GM23248 (cell line): ENCODE measurements at places on chromosomes 13 and 19. TPM values are rescaled to one million over a fixed set of nuclear protein-coding genes. Genes with fewer than 3 reads are reported as not detected.

RFPL4AL1 gene
- total RNA-seq: not detected in 2 replicates

TMEM150B gene
- not detected in 2 replicates for total RNA-seq

FOSB gene
- total RNA-seq: 11.9 and 16.1 TPM in 2 replicates

SAMD4B gene
- 71.9 and 87.1 TPM in 2 replicates for total RNA-seq

ZNF90 gene
- total RNA-seq: 1.8 and 3.0 TPM in 2 replicates

ANGPTL8 gene
- total RNA-seq: 1.7 TPM in 1 of 2 replicates, not detected in the other

ZNF135 gene
- 5.1 and 6.4 TPM in 2 replicates for total RNA-seq

- no peak overlapping the region for H3K27ac ChIP-seq
- H3K27me3 ChIP-seq: no peaks in the 10 kb centered on the region
- no peak overlapping the region for H3K4me3 ChIP-seq
- DNase-seq: no peak
These were observed 2.4 kb downstream of the AURKC start for GRCh38 chr19:57233207-57233606.

- no peak overlapping the region for H3K4me3 ChIP-seq
- no peak for DNase-seq
- H3K27ac ChIP-seq: no peak overlapping the region
- H3K27me3 ChIP-seq: no peaks in the 10 kb centered on the region
- no peaks in the 10 kb centered on the region for H3K4me1 ChIP-seq
- no peaks in the 10 kb centered on the region for H3K36me3 ChIP-seq
These were observed 12.7 kb downstream of the ARHGAP45 start for GRCh38 chr19:1079566-1080111.

DNA sequence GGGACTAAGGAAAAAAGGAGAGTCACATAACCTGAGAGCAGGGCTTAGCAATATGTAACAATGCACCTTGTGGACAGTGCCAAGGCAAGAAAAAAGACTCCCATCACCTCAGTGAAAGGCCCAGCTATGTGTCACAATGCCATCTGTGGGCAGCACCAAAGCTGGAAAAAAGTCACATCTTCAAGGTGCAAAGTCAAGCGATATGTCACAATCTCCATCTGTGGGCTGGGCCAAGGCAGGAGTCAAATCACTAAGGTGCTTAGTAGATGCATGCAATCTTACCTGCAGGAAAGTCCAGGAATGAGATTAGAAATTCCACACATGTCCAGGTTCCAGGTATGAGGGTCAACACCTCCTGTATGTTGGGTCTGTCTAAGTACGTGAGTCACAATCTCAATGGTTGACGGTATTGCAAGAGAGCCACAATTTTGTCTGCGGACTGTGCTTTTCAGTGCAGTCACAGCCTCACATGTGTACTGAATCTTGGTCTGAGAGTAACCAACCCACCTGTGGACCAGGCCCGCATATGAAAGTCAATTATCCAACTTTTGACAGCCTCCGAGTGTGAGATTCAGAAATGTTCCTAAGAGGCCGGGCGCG, 14.8 kb upstream of the ZNF43 start:
- H3K27ac ChIP-seq: no peak overlapping the region
- no peak for DNase-seq
- no peaks in the 10 kb centered on the region for H3K4me1 ChIP-seq
- peak overlapping the region; percentile 97 for H3K4me3 ChIP-seq
- no peaks in the 10 kb centered on the region for H3K27me3 ChIP-seq
- no peaks in the 10 kb centered on the region for H3K36me3 ChIP-seq

DNA sequence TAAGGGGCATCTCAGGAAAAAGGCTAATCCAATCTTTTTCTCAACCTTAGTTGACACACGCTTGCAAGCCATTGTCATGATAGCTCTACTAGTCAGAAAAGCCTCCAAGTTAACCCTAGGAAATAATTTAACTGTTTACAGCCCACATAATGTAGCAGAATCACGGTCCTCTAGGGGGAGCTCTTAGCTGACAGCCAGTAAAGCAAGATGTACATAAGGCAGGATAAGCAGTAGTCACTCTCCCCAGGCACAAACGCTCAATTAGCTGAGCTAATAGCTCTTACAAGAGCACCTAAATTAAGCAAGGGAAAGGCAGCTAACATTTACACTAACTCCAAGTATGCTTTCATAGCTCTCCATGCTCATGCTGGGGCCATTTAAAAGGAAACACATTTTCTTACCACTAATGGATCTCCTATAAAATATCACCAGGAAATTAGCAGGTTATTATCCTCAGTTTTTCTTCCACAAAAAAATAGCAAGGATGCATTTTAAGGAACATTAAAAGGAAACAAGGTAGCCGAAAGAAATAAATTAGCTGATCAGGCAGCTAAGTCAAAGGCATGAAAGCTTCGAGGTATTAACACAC, 33.7 kb upstream of the ZSCAN5A start:
- DNase-seq: peak; percentile 39
- H3K27ac ChIP-seq: no peak overlapping the region
- no peaks in the 10 kb centered on the region for H3K4me1 ChIP-seq
- H3K36me3 ChIP-seq: no peaks in the 10 kb centered on the region

- no peaks in the 10 kb centered on the region for H3K27me3 ChIP-seq
- H3K27ac ChIP-seq: no peak overlapping the region
- H3K4me1 ChIP-seq: peaks cover 36% of the 10 kb centered on the region
- DNase-seq: no peak
- no peak overlapping the region for H3K4me3 ChIP-seq
These were observed 47.0 kb upstream of the RAP2A start for GRCh38 chr13:97386801-97387484.

DNA sequence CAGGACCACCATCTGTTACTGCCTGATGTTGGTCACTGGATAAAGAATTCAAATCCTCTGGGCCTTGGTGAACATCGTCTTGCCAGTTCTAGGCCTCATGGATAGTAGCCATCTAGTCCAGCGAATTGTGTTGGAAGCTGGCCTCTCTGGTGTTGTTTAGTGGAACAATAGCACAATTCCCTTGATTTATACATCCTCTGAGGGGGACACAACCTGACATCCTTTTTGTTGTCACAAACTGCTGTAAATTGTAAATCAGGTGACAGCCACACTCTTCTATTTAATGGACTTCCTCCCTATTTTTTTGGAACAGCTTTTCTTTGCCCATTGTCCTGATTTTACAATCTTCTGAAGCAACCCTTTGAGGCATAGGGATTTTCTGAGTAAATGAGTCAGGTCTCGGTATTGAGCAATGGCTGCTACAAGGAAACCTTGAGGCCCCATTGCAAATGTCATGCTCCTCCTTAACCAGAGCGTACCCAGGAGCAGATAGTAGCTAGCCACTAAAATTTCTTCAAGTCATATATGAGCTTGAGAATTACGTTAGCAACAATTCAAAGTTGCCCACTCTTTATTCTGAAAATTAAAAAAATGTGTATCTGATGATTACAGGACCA, 263.3 kb downstream of the COG6 start:
- H3K4me1 ChIP-seq: no peaks in the 10 kb centered on the region
- DNase-seq: peak; percentile 13
- no peak overlapping the region for H3K27ac ChIP-seq
- H3K27me3 ChIP-seq: no peaks in the 10 kb centered on the region
- H3K36me3 ChIP-seq: no peaks in the 10 kb centered on the region

DNA sequence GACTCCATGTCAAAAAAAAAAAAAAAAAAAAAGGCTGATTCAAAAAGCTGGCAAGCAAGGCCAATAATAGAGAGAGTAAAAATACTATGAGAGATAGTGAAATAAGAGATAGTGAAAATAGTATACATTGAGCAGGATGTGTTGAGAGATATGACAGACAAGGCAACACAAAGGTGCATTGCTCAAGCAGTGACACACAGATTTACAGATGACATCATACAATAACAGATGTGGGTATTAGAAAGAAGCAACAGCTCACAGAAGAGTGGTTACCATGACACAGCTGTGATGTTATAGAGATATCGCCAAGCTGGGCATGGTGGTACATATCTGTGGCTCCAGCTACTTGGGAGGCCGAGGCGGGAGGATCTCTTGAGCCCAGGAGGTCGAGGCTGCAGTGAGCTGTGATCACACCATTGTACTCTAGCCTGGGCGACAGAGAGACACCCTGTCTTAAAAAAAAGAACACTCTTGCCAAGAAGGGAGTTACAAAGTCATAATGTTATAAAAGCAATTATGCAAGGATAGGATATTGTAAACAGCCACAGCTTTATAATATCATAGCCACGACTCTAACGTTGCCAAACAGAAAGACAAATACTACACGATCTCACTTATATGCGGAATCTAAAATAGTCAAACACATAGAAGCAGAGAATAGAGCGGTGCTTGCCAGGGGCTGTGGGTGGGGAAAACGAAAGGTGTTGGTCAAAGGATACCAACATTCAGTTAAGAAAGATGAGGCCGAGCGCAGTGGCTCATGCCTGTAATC, 10.3 kb downstream of the TNFSF9 start:
- H3K4me3 ChIP-seq: no peak overlapping the region
- no peaks in the 10 kb centered on the region for H3K36me3 ChIP-seq
- no peak overlapping the region for H3K27ac ChIP-seq
- peak; percentile 50 for DNase-seq

- no peaks in the 10 kb centered on the region for H3K36me3 ChIP-seq
- no peak overlapping the region for H3K4me3 ChIP-seq
- DNase-seq: no peak
- no peaks in the 10 kb centered on the region for H3K27me3 ChIP-seq
These were observed 72.6 kb downstream of the NBEA start for GRCh38 chr13:35014606-35015213.

DNA sequence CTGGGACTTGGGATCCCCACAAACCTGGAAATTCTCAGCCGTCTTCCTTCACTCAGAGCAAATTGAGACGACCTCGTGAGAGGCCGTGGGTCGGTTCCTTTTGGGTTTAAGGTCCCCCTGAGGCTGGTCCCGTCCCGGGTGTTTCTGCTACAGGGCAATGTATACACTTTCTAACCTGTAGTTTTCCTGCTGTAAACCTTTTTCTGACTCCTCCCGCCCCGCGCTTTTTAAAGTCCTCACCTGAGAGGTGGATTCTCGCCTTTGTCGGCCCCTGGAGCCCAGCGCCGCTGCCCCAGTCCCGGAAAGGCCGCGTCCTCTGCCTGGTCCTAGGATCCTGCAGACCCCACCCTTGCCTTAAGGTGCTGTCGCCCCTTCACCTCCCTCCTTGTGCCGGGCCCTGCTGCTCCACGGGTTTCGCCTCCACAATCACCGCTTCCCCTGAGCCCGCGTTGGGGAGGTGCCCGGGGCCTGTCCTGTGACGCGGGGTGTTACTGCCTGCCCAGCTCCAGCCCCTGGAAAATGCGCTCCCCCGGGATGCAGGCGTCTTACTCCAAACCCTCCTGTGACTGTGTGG, 391 bp downstream of the ZNF761 start:
- no peaks in the 10 kb centered on the region for H3K4me1 ChIP-seq
- H3K27me3 ChIP-seq: no peaks in the 10 kb centered on the region
- H3K36me3 ChIP-seq: no peaks in the 10 kb centered on the region
- peak overlapping the region; percentile 70 for H3K27ac ChIP-seq
- peak overlapping the region; percentile 88 for H3K4me3 ChIP-seq

DNA sequence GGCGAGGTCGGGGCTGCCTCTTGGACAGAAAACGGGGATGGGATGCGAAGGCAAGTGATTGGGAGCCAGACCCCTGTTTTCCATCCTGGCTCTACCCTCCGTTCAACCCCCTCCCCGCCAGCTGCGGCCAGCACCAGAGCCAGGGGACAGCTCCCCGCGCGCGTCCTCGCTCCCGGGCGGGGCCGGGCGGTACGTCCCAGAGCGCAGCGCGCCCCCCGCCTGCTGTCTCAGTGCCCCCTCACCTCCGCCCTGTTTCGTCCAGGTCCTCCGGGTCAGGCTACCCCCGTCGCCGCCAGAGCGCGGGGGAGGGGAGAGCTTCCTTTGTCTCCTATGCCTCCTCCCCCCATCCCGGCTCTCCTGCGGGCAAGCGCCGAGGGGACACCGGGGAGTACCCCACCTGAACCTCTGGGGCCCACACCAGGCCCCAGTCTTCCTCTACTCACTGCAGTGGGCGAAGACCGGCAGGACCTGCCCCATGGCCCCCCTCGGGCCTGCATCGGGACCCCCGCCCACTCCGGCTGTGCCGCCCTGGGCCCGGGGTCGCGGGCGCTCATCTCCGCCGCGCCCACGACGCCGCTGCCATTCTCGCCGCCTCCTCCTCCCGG, 396 bp downstream of the RTN2 start:
- no peak overlapping the region for H3K27ac ChIP-seq
- DNase-seq: peak; percentile 62
- H3K4me3 ChIP-seq: peak overlapping the region; percentile 72
- 0 out of 2 replicates have a peak, but pooled peaks cover 3% of the 10 kb centered on the region for H3K4me1 ChIP-seq

GRCh38 chr19:33819880-33820781, 23.5 kb downstream of the KCTD15 start:
- peaks cover 6% of the 10 kb centered on the region; the same call in 1 of the 2 replicates for H3K4me1 ChIP-seq
- H3K27me3 ChIP-seq: no peaks in the 10 kb centered on the region
- H3K27ac ChIP-seq: peak overlapping the region; percentile 47
- peak; percentile 85 for DNase-seq
- peak overlapping the region; percentile 61 for H3K4me3 ChIP-seq
- no peaks in the 10 kb centered on the region for H3K36me3 ChIP-seq

DNA sequence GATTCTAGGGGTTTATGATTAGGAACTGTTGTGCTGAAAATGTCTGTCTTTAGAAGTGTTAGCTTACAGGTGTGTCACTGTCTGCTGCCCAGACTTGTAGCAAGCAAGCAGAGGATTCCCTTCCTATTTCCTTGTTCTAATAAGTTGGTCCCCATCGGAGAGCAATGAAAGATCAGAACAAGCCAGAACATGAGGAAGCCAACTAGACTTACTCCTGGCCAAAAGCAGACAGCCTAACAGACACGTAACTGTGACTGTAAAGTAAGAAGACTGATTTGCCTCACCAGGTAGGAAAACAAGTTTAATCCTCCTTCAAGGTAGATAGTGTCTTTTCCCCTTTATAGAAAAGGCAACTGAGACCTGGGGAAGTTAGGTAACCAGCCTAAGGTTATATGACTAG, 12.5 kb downstream of the POLR1D start:
- H3K27me3 ChIP-seq: no peaks in the 10 kb centered on the region
- peaks cover 13% of the 10 kb centered on the region for H3K4me1 ChIP-seq
- no peak overlapping the region for H3K27ac ChIP-seq

GRCh38 chr13:53250272-53250875, 221.8 kb downstream of the OLFM4 start:
- H3K36me3 ChIP-seq: no peaks in the 10 kb centered on the region
- no peaks in the 10 kb centered on the region for H3K4me1 ChIP-seq
- H3K27me3 ChIP-seq: no peaks in the 10 kb centered on the region
- no peak overlapping the region for H3K4me3 ChIP-seq
- peak; percentile 85 for DNase-seq

- no peaks in the 10 kb centered on the region for H3K27me3 ChIP-seq
- no peak overlapping the region for H3K4me3 ChIP-seq
- no peaks in the 10 kb centered on the region for H3K36me3 ChIP-seq
- no peak overlapping the region for H3K27ac ChIP-seq
- H3K4me1 ChIP-seq: no peaks in the 10 kb centered on the region
These were observed 7.7 kb downstream of the PLK5 start for GRCh38 chr19:1531587-1531986.

GRCh38 chr19:34260771-34261173, 6.4 kb downstream of the GARRE1 start:
- peaks cover 44% of the 10 kb centered on the region for H3K4me1 ChIP-seq
- peak; percentile 27 for DNase-seq
- H3K27ac ChIP-seq: no peak overlapping the region
